Ammon's horn (tissue), 1 donor: ENCODE measurements at places on chromosomes 6 and 20.

DNA sequence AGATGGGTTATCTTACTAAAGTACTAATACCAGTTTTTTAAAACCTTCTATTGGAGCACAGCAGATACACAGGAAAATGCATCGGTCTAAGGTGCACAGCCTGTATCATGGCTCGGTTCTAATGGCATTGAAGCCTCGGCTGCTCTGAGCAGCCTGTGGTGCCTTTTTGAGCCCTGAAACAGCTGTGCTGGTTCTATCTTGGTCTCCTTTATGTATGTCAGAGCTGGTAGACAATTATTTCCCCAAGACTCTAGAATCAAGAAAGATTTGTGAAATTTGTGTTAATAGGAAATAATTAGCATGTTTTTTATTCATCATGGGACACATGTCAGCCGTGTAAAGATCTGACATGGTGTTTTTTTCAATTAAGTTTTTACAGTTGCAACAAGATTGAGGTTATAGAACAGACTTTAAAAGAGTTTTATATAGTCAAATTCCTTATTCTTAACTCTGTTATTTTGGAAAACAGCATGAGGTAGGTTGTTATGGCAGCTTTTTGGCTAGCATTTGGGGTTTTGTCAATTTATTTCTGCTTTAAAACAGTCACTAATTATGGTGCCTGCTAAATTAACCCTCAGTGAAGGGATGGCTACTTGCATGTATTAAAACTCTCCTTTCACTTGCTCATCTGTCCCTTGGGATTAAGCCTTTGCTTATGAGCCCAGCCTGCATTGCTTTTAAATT is 40.3 kb upstream of the C20orf144 start:
- no peak for DNase-seq

DNA sequence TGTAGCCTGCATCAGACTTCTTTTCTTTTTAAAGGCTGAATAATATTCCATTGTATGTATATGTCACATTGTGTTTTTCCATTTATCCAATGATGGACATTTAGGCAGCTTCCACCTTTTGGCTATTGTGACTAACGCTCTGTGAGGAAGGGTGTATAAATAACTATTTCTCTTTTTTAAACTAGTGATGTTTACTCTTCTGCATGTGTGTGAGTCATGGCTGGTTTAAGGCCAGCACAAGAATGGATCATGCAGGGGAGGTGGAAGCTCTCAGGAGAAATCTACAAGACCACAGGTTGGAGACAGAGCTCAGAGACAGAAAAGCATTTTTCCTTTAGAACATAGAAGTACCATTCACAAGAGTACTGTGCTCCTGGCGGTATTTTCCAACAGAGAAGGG is 307.2 kb downstream of the SOX4 start:
- DNase-seq = no peak

DNA sequence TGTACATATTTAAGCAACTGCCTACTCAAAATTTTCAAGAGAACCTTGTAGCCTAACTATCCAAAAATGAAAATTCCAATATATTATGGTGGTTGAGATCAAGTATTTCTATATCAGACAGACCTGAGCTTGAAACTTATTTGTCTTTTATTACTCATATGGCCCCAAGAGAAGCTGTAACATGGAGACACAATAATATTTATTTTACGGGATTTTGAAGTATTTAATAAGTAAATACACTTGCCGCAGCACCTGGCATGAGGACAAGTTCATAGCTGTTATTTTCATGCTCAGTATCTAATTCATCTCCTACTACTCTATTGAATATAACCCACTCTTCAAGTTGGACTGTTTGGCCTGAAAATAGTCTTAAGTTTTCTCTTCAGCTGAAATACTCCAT is 28.0 kb downstream of the PTPRK start:
- no peak for DNase-seq

GRCh38 chr20:44900231-44900854 is 9.5 kb upstream of the PABPC1L start:
- DNase-seq = no peak
